Midbrain (tissue), 1 donor: ENCODE measurements at places on chromosomes 12 and 14.

DNA sequence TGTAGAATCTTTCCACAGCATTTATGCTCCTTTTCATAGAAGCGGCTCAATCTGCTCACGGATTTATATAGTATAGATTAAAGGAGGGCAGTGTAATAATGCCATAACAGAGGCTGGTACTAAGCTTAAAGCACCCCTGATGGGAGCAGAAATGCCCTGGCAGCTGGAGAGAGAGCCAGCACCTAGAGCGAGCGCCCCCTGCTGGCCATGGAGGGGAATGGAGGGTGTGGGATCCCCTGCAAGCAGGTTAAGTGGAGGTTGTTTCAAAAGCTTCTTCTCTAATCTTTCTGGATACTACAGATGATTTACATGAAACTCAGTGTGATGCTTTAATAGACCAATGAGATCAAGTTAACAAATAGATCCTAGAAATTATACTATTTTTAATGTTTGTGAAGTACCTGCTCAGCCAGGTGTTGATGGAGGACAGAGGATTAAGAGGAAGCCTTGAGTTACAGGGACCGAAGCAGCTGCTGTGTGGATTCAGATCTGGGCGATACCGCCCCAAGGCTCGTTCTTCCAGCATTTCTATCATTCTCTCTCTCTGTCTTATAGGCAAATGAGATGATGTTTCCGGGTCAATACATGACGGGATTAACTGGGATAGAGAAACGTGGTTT is 1519.3 kb upstream of the TMEM132C start:
- peak; percentile 17 for DNase-seq

DNA sequence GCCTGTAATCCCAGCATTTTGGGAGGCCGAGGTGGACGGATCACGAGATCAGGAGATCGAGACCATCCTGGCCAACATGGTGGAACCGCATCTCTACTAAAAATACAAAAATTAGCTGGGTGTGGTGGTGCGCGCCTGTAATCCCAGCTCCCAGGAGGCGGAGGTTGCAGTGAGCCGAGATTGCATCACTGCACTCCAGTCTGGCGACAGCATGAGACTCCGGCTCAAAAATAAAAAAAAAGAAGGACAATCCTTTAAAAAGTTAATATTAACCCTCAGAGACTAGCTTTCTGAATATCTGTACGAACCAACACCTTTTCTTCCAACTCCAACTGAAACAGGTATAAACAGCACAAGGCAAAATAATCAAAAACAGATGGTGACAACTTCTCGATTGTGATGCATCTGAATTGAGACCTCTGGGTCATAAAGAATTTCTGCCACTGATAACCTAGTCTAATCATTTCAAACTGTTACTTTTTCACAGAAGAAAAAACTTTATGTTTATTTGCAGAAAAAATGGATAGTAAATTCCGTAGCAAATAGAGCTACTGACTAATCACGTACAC is 27.8 kb downstream of the CLIP1 start:
- DNase-seq: no peak

GRCh38 chr14:22231018-22231417 is 358.0 kb downstream of the DAD1 start:
- DNase-seq: no peak

- DNase-seq: no peak
These were observed 50.5 kb upstream of the KRR1 start for GRCh38 chr12:75561921-75562320.

DNA sequence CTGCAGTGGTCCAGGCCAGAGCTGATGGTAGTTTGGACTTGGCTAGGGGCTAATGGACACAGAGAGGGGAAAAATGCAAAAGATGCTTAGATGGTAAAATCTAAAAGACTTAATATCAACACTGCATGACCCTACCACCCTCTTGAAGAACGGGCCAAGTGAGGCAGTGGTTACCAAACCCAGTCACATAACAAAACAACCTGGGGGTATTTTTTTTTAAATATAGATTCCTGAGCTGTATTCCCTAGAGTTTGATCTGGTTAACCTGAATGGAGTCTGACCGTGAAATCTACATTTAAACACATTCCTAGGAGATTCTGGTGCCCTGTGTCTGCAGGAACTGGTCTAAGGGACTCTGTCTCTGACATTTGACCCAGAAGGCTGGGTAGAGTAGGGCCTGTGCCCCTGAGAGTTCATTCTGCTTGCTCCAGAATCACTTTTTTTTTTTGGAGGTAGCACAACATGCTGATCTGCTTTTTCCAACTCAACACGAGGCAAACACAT is 15.7 kb downstream of the ABHD4 start:
- DNase-seq: no peak

DNA sequence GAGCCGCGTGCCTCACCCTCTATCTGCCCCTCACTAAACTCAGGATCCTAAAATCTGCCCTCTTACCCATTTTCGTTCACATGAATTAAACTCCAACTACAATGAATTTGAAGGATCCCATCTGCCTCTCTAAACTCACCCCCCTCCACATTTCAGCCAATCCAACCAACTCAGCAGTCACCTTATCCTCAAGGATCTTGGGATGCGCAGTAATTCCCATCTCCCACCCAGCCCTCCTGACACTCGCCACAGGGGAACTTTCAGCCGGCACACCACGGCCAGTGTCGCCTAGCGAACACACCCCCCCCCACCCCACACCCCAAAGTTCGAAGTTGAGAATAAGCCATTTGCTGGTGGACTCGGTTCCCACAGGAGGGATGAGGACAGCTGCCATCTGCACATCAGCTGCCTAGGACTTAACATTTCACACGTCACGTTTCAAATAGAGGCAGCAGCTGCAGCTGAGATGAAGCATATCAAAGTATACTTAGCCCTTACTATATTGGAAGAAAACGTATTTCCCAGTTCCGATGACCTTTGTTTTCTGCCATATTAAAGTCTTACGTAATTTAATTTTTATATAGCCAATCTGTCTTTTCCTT is 8.7 kb upstream of the SELPLG start:
- DNase-seq: no peak

GRCh38 chr12:44780221-44780790 is 95.8 kb downstream of the NELL2 start:
- DNase-seq: peak; percentile 3

- no peak for DNase-seq
These were observed 23.0 kb upstream of the EIF2B2 start for GRCh38 chr14:74979442-74980397.

DNA sequence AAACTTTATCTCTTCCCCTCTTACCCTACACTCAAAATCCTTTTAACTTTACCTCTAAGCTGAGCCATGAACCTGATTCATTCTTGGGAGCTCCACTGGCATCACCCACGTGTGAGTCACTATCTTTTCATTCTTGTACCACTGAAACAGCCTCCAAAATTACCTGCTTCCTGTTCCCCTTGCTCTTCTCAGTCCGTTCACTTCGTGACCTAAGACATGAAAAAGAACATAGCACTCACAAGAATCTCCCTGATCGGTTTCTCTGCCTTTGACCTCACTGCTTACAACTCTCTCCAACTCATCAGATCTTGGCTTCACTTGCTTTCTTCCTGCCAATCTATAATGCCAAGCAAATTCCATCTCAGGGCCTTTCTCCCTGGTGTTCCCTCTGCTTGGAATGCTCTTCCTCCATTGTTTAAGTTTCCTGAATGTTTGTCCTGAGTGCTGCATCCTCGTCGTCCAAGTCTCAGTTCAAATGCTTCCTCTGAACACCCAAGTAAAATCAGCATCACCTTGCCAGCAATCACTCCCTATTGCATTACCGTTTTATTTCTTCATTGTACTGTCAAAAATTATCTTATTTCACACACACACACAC is 9.2 kb downstream of the GLIPR1 start:
- DNase-seq: no peak

DNA sequence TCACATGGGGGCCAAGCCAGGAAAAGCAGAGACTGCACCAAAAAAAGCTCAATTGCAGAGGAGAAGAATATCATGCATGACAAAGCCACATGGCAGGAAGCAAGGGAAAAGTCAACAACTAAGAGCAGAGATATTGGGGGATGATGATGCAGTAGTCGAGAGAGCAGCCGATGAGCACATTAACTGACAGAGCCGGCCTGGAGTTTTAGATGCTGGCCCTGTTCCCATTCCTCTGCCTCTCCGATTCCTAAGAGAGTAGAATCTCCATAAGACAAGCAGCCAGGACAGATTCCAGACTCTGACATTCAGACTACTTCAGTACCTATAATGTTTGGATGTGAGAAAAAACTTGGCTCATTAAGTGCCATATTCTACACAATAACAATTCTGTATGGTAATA is 155.9 kb downstream of the KCNH5 start:
- DNase-seq: no peak

DNA sequence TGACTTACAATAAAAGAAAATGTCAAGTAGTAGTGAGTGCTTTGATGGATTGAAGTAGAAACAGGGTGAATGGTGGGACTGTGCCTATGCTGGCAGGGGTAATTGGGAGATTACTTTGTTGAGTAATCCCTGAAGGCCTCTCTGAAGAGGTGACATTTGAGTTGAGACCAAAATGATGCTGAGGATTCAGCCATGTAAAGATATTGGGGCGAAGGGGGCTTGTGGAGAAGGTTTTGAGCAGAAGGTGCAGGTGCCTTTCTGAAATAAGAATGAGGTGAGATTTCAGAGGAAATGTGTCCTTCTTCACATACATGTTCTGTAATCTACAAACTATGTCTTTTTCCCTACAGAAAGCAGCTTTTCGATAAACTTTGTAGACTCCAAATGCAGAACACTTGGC is 8.0 kb downstream of the GNG2 start:
- DNase-seq: no peak

GRCh38 chr12:70549340-70550179 is 87.7 kb downstream of the PTPRB start:
- DNase-seq: no peak

- DNase-seq: no peak
These were observed 9.2 kb upstream of the PALS1 start for GRCh38 chr14:67232066-67232465.

- no peak for DNase-seq
These were observed 13.8 kb downstream of the UBE2N start for GRCh38 chr12:93427779-93428564.

- DNase-seq: no peak
These were observed 195.7 kb upstream of the LRIG3 start for GRCh38 chr12:59115995-59116394.

DNA sequence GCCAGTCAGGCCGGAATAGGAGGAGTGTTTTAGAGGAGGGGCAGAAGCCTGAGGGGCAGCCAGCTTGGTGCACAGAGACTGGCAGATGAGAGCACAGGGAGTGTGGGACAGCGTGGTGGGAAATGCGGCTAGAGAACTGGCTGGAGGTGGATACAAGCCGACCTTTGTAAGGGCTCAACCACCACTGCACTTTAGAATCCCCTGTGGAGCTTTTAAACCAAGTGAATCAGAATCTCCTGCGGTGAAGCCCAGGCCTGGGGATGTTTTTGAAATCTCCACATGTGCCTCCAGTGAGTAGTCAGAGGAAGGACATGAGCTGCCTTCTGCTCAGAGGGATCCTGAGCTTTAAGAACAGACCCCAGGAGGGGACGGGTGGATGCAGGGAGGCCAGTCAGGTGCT is 10.9 kb upstream of the PCED1B start:
- DNase-seq: no peak
